Activated CD4-positive, alpha-beta T cell treated with anti-CD3 and anti-CD28 coated beads for 36 hours (primary cell): ENCODE measurements at places on chromosomes 3 and 15.

- peaks cover 12% of the 10 kb centered on the region for H3K4me1 ChIP-seq
- H3K27ac ChIP-seq = no peak overlapping the region
- no peak overlapping the region for H3K4me3 ChIP-seq
- no peaks in the 10 kb centered on the region for H3K27me3 ChIP-seq
- H3K36me3 ChIP-seq = peaks cover 40% of the 10 kb centered on the region
Observed at GRCh38 chr3:11297126-11297525, 24.9 kb downstream of the ATG7 start.

DNA sequence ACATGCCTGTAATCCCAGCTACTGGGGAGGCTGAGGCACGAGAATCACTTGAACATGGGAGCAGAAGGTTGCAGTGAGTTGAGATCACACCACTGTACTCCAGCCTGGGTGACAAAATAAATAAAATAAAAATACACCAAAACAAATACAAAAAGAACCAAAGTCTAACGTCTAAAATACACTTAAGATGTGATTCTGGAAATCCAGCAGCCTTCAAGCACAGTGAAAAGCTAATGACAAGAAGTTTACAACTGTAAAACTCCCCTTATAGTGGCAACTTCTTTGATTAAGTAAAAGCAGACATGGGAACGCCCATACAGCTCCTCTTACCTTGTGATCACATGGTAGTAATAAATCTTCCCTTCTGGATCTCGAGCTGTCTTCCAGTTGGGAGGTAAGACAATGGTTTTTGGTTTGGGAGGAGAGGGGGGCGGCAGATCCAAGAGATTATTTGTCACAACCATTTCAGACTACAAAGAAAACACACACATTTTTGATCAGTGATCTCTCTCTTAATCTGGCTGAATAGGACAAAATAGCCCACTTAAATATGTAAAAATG lies 62.8 kb downstream of the NBEAL2 start:
- no peak overlapping the region for H3K4me3 ChIP-seq
- peaks cover 25% of the 10 kb centered on the region for H3K4me1 ChIP-seq
- no peak for DNase-seq
- no peaks in the 10 kb centered on the region for H3K27me3 ChIP-seq
- no peak overlapping the region for H3K27ac ChIP-seq

- no peak for DNase-seq
- H3K27ac ChIP-seq = no peak overlapping the region
- no peak overlapping the region for H3K4me3 ChIP-seq
- no peaks in the 10 kb centered on the region for H3K36me3 ChIP-seq
- H3K27me3 ChIP-seq = no peaks in the 10 kb centered on the region
Observed at GRCh38 chr3:181844211-181844610, 132.5 kb downstream of the SOX2 start.

GRCh38 chr3:187737006-187737367 lies 8.3 kb downstream of the BCL6 start:
- no peak for DNase-seq
- peaks cover 33% of the 10 kb centered on the region for H3K36me3 ChIP-seq
- no peaks in the 10 kb centered on the region for H3K27me3 ChIP-seq
- peaks cover 37% of the 10 kb centered on the region for H3K4me1 ChIP-seq
- H3K27ac ChIP-seq = peak overlapping the region; percentile 99

DNA sequence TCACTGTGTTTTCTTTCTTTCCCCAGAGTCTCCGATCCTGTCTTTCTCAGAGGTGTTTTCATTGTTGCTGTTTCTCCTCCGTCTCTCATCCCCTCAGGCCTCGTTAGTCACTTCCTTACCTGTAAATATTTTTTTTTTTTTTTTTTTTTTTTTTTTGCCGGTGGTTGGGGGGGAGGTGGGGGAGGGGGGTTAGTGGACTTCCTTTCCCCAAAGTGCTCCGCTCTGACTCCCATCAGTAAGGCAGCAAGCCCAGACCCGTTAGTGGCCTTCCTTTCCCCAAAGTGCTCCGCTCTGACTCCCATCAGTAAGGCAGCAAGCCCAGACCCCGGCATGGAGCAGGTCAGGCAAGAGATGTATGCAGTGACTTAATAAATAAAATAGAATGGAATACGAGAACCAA lies 97.1 kb upstream of the TNFAIP8L3 start:
- H3K4me3 ChIP-seq = no peak overlapping the region
- peaks cover 32% of the 10 kb centered on the region for H3K27me3 ChIP-seq
- no peak for DNase-seq

GRCh38 chr3:56754741-56755417 lies 46.9 kb downstream of the ARHGEF3 start:
- H3K4me3 ChIP-seq = peak overlapping the region; percentile 62
- peaks cover 63% of the 10 kb centered on the region for H3K36me3 ChIP-seq
- peak overlapping the region; percentile 77 for H3K27ac ChIP-seq
- DNase-seq = peak; percentile 39

DNA sequence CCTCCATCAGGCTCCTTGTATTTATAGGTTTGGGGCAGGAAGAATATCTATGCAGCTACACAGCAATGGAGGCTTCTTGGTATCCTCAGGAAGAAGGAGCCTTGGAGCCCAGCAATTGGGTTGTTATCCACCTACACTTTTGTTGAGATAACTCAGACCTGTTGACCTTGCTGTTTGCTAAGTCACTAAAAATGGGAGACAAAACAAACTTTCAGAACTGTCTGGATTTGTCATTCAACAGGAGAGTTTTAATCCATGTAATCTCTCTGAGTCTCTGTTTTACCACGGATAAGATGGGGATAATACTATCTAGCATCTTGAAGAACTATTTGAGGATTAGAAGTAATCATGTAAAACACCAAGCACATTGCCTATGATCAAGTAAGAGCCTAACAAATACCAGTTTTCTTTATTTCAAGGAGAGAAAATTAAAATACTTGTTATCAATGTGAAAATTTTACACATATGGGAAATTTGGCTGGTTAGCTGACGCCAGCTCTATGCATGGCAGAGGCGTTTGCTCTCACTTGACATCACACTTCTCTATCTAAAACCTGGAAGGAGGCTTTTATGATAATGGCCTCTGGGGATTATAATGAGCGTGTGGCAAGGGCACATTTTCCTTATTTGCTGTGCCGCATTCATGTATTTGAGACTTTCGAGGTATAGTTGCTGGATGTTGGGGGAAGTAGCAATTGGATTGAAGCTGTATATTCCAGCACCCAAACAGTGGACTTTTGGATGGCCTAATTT lies 215.6 kb downstream of the PDCD6IP start:
- no peak overlapping the region for H3K27ac ChIP-seq
- peaks cover 21% of the 10 kb centered on the region for H3K4me1 ChIP-seq
- H3K4me3 ChIP-seq = no peak overlapping the region
- H3K36me3 ChIP-seq = no peaks in the 10 kb centered on the region
- DNase-seq = no peak
- no peaks in the 10 kb centered on the region for H3K27me3 ChIP-seq

GRCh38 chr15:49669288-49669687 lies 48.4 kb downstream of the DTWD1 start:
- H3K4me3 ChIP-seq = no peak overlapping the region
- no peak for DNase-seq
- H3K27me3 ChIP-seq = peaks cover 2% of the 10 kb centered on the region
- H3K36me3 ChIP-seq = no peaks in the 10 kb centered on the region
